Endodermal cell (in vitro differentiated cells): ENCODE measurements at places on chromosomes 1 and 21. TPM values are rescaled to one million over a fixed set of nuclear protein-coding genes. Genes with fewer than 3 reads are reported as not detected.

DNA sequence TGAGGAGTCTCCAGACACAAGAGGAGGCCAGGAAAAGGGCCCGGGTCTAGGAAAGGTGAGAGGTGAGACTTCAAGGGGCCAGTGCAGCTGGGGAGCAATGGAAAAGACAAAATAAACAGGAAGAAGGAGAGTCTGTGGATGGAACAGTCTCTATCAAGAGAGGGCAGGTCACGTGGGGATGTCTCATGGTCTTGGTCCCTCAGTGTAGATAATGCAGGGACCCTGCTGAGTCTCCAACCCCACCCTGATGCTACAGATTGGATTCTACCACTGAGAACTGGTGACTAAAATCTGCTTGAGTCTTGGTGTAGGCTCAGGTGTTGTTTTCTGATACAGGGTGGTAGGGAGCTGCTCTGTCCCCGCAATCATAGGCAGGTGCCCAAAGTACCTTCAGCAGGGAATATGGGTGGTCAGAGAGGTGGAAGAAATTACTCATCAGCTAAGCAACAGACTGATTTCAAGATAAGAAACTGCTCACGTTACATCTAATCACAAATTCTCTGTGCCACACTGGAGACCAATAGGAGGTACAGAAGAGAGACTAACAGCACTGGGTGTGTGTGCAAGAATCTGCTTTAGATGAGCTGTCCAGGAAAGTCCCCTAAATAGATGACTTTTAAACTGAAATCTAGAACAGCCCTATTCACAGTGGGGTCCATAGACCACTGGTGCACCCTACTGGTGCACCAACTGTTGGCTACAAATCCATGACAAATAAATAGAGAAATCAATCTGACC is 101.5 kb upstream of the TLR5 start:
- H3K36me3 ChIP-seq = no peaks in the 10 kb centered on the region
- DNase-seq = no peak
- H3K27me3 ChIP-seq = no peaks in the 10 kb centered on the region
- no peaks in the 10 kb centered on the region for H3K4me1 ChIP-seq

DNA sequence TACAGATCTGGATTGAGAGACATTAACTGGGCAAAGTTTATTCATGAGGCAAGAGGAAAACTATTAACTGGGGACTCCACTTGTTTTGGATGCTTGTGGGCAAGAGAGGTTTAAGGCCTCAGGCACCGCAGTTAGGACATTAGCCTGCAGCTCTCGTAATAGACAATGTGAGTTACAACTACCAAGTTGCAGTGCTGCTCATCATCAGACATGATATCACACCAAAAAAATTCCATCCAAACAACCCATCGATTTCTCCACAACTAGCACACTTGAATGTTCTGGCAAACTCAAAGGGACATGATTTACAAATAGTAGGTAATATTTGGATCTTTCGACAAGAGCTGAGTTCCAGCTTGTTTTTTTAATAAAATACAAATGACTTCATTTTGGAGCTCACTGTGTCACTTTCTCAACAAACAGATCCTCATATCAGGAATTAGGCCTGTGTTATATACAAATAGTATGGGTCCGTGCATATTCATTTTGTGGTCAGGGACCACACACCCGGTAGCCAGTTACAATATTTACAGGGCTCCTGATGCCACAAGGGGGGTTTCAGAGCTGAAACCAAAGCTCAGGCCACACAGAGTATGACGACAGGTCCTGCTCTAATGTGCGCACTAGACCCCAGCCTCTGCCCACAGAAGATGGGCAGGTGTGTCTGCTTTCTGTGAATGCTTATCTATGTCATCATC is 128.0 kb downstream of the TGFBR3 start:
- H3K27ac ChIP-seq = no peak overlapping the region
- no peaks in the 10 kb centered on the region for H3K36me3 ChIP-seq
- H3K4me3 ChIP-seq = no peak overlapping the region
- no peak for DNase-seq
- peaks cover 9% of the 10 kb centered on the region for H3K4me1 ChIP-seq

- H3K27me3 ChIP-seq = no peaks in the 10 kb centered on the region
- H3K4me3 ChIP-seq = no peak overlapping the region
- H3K36me3 ChIP-seq = no peaks in the 10 kb centered on the region
- no peak overlapping the region for H3K27ac ChIP-seq
- no peak for DNase-seq
Measured at GRCh38 chr1:28110555-28110954, 22.1 kb upstream of the EYA3 start.

Gene KCNA2
- 0.11 TPM in 1 of 3 replicates, not detected in the others for total RNA-seq

DNA sequence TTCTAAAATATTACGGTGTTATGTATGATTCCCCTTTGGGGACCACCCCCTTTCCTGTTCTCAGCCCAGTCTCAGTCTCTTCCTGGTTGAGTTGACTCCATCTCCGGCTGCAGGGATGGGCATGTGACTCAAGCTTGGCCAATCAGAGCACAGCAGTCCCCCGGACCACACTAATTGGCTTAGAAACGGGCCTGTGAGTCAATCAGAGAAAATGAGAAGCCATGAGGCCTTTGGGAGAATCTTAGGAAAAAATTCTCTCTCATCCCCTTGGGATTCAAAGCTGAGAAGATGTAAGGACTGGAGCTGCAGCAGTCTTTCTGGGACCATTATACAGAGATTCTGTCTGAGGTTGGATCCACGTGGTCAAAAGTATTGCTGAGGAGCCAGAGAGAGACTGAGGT is 10.7 kb upstream of the FHAD1 start:
- H3K27ac ChIP-seq = no peak overlapping the region
- H3K36me3 ChIP-seq = no peaks in the 10 kb centered on the region
- DNase-seq = peak; percentile 64

Gene PPIAL4G
- total RNA-seq = 0.11 TPM in 1 of 2 replicates, not detected in the other

DNA sequence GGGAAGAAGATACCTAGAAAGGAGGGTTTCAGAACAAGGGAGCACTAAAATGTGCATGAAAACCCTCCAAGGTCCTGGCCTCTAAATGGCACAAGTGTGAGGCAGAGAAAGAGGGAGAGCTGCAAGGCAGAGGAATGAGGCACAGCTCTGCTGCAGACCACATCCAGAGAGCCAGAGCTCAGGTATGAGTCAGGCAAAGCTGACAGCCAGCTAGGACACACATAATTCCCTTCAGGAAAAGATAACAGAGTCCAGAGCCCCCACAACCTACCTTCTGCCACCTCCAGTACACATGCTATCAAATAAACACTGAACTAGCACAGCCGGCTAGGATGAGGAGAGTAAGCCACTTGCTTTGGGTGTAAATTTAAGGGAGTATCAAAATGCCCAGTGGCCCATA is 62.2 kb downstream of the HSF2BP start:
- no peak for DNase-seq
- no peaks in the 10 kb centered on the region for H3K4me1 ChIP-seq
- no peaks in the 10 kb centered on the region for H3K36me3 ChIP-seq
- H3K27me3 ChIP-seq = no peaks in the 10 kb centered on the region
- no peak overlapping the region for H3K27ac ChIP-seq
